Sigmoid colon (tissue), 7 donors: ENCODE measurements at places on chromosomes 1 and 21.

- peak; percentile 76 for DNase-seq
- no peak overlapping the region for H3K4me3 ChIP-seq
- H3K36me3 ChIP-seq: no peaks in the 10 kb centered on the region
These were observed 185.9 kb upstream of the ATP1B1 start for GRCh38 chr1:168920456-168921094.

DNA sequence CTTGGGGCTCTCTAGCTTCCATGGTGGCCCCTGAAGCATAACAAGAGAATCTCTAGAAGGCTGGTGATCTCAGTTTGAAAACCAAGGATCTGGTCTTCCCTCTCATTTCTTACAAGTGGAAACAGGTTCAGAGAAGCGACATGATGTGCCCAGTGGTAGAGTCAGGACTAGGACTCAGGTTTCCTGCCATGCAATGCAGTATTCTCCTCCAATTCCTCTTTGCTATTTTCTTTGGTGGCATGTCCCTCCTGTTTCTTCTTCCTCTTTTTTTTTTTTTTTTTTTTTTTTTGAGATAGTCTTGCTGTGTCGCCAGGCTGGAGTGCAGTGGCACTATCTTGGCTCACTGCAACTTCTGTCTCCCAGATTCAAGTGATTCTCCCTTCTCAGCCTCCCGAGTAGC, 195.6 kb upstream of the C1orf105 start:
- DNase-seq: no peak
- H3K36me3 ChIP-seq: no peaks in the 10 kb centered on the region
- no peak overlapping the region for H3K4me3 ChIP-seq
- no peak overlapping the region for H3K27ac ChIP-seq

- H3K4me1 ChIP-seq: peaks cover 33% of the 10 kb centered on the region
- H3K4me3 ChIP-seq: peak within 1 kb of the TSS; percentile 82
- H3K36me3 ChIP-seq: no peaks in the 10 kb centered on the region
- H3K27ac ChIP-seq: peak within 1 kb of the TSS; percentile 93
- no peaks in the 10 kb centered on the region for H3K27me3 ChIP-seq
- peak; percentile 97 for DNase-seq
These were observed at the start of gene SOX13 for GRCh38 chr1:204072931-204073836. SOX13 (plus strand) TSS chr1:204073115; CDS start chr1:204112916, 39,801 bp downstream.

- DNase-seq: no peak
- H3K4me1 ChIP-seq: no peaks in the 10 kb centered on the region
- no peak overlapping the region for H3K27ac ChIP-seq
- no peak overlapping the region for H3K4me3 ChIP-seq
- H3K27me3 ChIP-seq: peaks cover 24% of the 10 kb centered on the region
- no peaks in the 10 kb centered on the region for H3K36me3 ChIP-seq
These were observed 71.7 kb upstream of the SIM2 start for GRCh38 chr21:36627242-36627641.

GRCh38 chr1:180951836-180952656, 39.3 kb downstream of the KIAA1614 start:
- H3K27me3 ChIP-seq: no peaks in the 10 kb centered on the region
- peak; percentile 64 for DNase-seq
- H3K27ac ChIP-seq: no peak overlapping the region
- H3K36me3 ChIP-seq: peaks cover 34% of the 10 kb centered on the region

DNA sequence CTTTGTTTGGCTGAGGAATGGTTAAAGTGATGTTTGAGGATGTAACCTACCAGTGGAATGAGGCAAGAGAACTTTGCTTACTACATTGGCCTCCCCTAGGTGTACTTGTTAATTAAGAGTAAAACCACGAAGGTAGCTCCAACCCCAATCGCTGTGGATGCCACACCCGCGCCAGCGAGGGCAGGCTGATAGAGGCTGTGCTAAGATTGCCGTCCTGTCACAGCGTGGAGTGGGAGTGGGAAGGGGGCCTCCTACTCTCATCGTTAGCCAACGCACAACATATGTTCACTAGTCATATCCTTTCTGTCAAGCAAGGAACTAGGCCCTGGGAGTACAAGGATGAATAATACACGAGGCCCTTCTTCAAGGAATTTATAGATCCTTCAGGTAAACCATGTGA, 99.6 kb downstream of the RUNX1 start:
- H3K27me3 ChIP-seq: no peaks in the 10 kb centered on the region
- no peaks in the 10 kb centered on the region for H3K4me1 ChIP-seq
- DNase-seq: no peak
- H3K4me3 ChIP-seq: no peak overlapping the region
- H3K36me3 ChIP-seq: no peaks in the 10 kb centered on the region
- no peak overlapping the region for H3K27ac ChIP-seq

- H3K4me1 ChIP-seq: peaks cover 3% of the 10 kb centered on the region
- no peaks in the 10 kb centered on the region for H3K27me3 ChIP-seq
- peak; percentile 86 for DNase-seq
- H3K4me3 ChIP-seq: no peak overlapping the region
- H3K27ac ChIP-seq: no peak overlapping the region
These were observed 19.7 kb downstream of the CDK18 start for GRCh38 chr1:205523891-205524793.

DNA sequence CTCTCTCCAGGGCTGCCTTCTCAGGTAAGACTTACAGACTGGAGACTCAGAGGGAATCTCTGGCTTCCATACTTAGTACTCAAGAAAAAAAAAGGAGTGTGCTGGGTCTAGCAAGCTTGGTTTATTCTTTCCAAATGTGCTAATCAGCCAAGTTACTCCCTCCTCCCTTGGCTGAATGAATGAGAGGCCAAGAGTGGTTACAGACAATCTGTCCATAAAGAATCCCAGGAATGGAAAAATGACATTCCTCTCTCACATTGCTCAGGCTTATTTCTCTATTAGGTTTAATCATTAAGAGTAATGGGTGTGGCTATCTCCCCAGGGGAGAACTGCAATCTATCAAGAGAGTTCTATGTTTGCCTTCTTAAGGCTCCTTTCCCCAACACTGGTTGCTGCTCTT, 547.3 kb upstream of the PLXNA2 start:
- no peaks in the 10 kb centered on the region for H3K36me3 ChIP-seq
- no peak overlapping the region for H3K27ac ChIP-seq
- H3K4me1 ChIP-seq: no peaks in the 10 kb centered on the region

DNA sequence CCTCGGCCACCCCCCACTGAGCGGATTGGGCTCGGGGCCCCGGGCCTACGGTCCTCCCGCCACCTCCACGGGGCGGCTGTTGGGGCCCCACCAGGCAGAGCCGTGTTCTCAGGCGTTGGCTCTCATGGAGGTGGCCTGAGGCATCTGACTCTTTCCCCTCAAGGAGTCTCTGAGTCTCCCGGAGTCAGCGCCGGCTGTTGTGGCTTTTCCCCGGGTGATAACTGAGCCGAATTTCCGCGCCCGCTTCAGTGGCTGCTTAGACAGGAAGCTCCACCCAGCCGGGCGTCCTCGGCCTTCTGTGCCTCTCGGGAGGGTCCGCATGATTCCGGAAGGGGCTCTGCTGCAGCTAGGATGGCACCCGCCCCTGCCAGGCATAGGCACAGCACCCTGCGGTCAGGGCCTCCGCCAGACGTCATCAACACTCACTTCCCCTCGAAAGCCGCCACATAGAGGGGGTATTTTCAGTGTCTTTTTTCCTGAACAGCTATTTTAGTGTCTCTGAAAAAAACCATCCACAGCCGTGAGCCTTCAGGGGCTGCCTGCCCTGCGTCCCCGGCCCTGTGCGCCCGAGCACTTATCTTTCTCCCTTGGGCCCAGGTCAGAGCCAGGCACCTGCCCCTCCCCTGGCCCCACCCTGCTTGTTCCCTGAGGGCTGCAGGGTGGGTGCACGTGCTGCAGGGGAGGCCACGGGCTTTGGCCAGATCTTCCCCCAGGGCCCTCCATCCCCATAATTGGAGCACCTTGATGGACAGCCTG, 72.9 kb downstream of the SKI start:
- H3K27me3 ChIP-seq: no peaks in the 10 kb centered on the region
- H3K4me3 ChIP-seq: peak overlapping the region; percentile 29
- peaks cover under 1% of the 10 kb centered on the region for H3K36me3 ChIP-seq
- H3K4me1 ChIP-seq: no peaks in the 10 kb centered on the region
- H3K27ac ChIP-seq: peak overlapping the region; percentile 74
- DNase-seq: peak; percentile 91

DNA sequence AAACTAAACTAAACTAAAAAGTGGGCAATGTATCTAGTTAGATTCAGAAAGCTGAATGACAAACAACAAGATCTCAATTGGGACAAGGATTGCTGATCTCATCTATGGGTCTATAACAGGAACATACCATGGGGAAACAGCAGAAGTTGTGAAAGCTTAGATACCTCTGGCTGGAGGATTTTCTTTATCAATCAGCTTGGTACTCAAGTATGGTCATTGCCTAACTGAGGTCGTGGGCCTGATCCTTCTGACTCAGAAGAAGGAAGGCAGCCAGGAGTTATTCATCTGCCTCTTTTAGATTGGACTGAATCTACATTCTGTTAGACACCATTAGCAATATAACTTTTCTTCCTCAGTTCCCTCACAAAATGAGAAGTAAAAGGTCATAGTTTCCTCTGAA, 39.7 kb downstream of the DNTTIP2 start:
- H3K27me3 ChIP-seq: no peaks in the 10 kb centered on the region
- no peak for DNase-seq
- H3K36me3 ChIP-seq: no peaks in the 10 kb centered on the region
- H3K27ac ChIP-seq: no peak overlapping the region

- no peak overlapping the region for H3K4me3 ChIP-seq
- DNase-seq: no peak
- no peaks in the 10 kb centered on the region for H3K27me3 ChIP-seq
- H3K36me3 ChIP-seq: no peaks in the 10 kb centered on the region
- H3K27ac ChIP-seq: no peak overlapping the region
These were observed 35.6 kb upstream of the PUM1 start for GRCh38 chr1:31101147-31101502.

- peak; percentile 59 for DNase-seq
- H3K4me3 ChIP-seq: no peak overlapping the region
- no peaks in the 10 kb centered on the region for H3K4me1 ChIP-seq
These were observed 41.9 kb downstream of the TRIM11 start for GRCh38 chr1:228364706-228365213.

DNA sequence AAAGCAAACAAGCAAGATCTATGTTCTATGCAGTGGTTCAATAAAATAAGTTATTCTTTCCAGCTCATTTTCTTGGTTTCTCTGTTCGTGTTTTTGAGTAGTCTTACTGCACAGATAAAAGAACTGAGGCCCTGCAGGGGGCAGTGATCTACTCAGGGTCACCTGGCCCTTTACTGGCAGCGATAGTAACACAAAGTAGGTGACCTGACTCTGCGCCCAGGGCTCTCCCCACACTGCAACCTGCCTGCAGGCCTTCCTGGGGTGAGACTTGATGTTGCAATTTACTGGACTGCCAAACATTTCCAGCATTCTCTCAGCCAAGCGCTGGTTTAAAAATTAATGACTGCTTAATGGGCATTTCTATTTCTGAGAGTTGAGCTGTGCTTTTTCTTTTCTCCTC, 110.3 kb downstream of the HUNK start:
- DNase-seq: no peak
- no peaks in the 10 kb centered on the region for H3K27me3 ChIP-seq
- no peaks in the 10 kb centered on the region for H3K4me1 ChIP-seq
- H3K27ac ChIP-seq: no peak overlapping the region

DNA sequence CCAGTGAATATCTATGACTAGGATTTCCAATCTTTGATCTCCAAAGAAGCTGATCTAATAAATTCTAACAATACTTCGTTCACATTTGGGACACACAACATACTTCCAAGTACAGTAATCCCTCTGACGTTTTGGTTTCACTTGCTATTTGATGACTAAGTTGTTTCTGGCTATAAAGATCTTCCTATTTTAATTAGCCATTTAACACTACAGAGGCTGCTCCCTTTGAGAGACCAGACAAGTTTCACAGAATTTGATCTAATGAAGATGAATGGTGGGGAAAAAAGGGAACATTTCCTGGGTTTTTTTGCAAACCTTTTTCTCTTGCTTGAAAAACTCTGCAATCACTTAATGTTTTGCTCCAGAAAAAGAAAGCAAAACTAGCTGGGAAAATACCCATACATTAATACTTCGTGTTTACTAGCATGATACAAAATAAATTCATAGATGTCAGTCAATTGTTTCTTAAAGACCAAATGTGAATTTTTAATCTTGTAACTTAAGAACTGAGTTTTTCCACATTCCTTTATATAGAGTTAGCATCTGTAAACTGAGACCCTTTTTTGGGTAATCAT, 28.0 kb upstream of the GLIS1 start:
- H3K36me3 ChIP-seq: no peaks in the 10 kb centered on the region
- no peak overlapping the region for H3K27ac ChIP-seq
- no peak for DNase-seq
- no peak overlapping the region for H3K4me3 ChIP-seq
- H3K27me3 ChIP-seq: no peaks in the 10 kb centered on the region

- H3K27me3 ChIP-seq: no peaks in the 10 kb centered on the region
- no peak overlapping the region for H3K27ac ChIP-seq
- H3K36me3 ChIP-seq: no peaks in the 10 kb centered on the region
- no peaks in the 10 kb centered on the region for H3K4me1 ChIP-seq
- no peak overlapping the region for H3K4me3 ChIP-seq
These were observed 711.7 kb upstream of the PTBP2 start for GRCh38 chr1:96009831-96010434.

DNA sequence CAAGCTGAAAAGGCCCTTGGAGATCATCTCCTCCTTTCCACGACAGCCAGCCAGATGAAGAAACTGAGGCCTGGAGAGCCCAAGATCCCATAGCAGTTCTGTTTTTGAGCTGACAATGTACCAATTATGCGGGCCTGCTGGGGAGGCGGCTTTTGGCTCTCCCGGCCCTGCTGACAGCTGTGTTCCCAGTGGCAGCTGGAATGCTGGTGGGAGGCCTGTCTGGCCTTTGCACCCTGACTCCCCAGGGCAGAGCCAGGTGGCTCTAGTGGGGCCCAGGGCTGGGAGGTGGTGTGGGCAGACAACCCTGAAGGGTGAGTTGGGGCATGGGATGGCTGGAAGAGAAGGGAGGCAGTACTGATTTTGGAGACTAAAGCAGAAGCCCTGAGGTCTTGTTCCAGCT, 30.7 kb upstream of the WASF2 start:
- DNase-seq: no peak
- H3K4me3 ChIP-seq: no peak overlapping the region
- no peaks in the 10 kb centered on the region for H3K36me3 ChIP-seq

DNA sequence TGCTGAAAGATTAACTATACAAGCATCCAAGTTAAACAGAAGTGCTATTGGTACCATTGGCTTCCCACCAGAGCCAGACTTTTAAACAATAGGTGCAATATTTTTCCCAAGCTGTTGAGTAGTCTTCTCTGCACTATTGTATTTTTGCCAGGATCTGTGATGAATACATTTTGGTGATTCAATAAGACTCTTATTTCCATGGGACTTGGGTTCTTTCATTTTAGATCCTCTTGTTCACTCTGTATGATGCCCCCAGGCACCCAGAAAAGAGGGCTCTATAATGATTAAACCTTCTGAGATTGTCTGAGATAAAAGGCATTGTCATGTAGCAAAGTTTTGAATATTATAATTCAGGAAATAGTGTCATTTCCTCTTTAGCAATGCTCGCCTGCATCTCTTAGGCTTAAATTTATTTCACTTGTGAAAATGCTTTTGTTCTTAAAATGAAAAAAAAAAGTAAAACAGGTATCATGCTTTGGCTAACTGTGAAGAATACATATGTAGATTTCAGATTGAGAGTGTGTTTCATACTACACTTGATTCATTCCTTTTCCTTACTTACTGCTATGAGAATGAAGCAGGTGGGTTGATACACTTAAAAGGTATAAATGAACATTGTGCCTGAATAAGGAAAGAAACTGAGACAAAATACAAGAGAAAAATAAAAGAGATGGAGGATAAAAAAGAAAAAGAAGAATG, 275.0 kb downstream of the HMCN1 start:
- no peaks in the 10 kb centered on the region for H3K27me3 ChIP-seq
- H3K27ac ChIP-seq: peak overlapping the region; percentile 45
- H3K36me3 ChIP-seq: no peaks in the 10 kb centered on the region
- no peak overlapping the region for H3K4me3 ChIP-seq
- DNase-seq: no peak

GRCh38 chr21:33950431-33951079, 35.0 kb upstream of the ATP5PO start:
- no peak overlapping the region for H3K4me3 ChIP-seq
- no peak for DNase-seq
- H3K4me1 ChIP-seq: peaks cover 28% of the 10 kb centered on the region
